ENCODE measurements at places on chromosomes 4 and X. TPM values are rescaled to one million over a fixed set of nuclear protein-coding genes. Genes with fewer than 3 reads are reported as not detected.

DNA sequence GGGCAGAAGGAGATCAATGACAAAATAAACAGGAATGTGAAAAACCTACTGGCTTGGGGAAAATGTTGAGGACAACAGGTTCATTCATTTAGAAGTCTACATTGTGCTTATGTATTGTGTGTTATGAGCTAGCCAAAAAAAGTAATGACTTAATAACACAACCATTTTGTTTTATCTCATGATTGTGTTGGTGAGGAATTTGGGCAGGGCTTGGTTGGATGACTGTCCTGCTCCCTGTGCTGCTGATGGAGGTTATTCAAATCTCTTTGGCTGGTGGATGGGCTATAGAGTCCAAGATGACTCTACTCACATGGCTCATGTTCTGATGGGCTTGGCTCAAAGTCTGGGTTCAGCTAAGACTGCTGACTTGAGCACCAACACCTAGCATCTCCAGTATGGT lies 116.3 kb downstream of the HS3ST1 start:
- DNase-seq = peak; percentile 21

GRCh38 chrX:45850775-45851433 lies 650.2 kb upstream of the DIPK2B start:
- peak; percentile 60 for DNase-seq

DNA sequence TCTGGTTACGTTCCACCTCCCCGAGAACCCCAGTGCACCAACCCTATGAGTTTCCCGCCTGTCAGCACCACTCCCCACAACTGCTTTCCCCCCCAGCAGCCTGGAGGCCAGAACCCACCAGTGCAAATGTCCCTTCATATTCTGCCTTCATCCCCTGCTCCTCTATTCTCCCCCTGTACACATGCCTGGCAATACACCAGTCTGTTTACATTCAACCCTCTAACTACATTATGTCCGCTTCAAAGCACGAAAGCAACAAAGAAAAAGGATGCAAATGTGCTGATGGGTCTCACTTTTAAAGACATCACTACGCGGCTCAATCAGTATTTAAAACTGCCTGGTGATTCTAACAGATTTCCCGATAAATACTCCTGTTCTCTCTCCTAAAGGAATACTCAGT lies 126.7 kb upstream of the SORBS2 start:
- no peak for DNase-seq

Gene MAGEH1
- total RNA-seq = 45.3 TPM

- peak; percentile 84 for DNase-seq
Measured at GRCh38 chr4:121989715-121990114, 37.9 kb upstream of the TRPC3 start.

GRCh38 chrX:72009731-72010130 lies 99.1 kb downstream of the NHSL2 start:
- DNase-seq = no peak

- DNase-seq = peak; percentile 68
Measured at GRCh38 chrX:130793975-130794374, 109.0 kb downstream of the ENOX2 start.

- no peak for DNase-seq
Measured at GRCh38 chr4:120873554-120873953, 49.0 kb downstream of the PRDM5 start.

Gene SPANXC
- total RNA-seq = 5.8 TPM

DNA sequence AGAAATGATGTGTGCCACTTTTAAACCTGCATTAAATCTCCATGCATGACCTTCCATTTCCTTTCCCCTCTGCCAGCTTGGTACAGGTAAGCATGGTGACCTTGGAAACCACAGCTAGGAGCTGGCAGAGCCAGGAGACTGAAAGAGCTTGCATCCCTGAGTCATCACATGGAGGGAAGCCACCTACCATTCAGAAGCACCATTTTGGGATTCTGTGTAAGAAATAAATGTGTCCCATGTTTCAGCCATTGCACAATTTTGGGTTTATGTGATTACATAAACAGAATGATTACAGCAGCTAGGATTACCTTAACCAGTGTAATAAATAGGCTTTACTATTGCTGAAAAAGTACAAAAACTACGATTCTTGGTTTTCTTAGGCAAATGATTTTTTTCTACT lies 17.3 kb upstream of the CCDC149 start:
- peak; percentile 50 for DNase-seq

DNA sequence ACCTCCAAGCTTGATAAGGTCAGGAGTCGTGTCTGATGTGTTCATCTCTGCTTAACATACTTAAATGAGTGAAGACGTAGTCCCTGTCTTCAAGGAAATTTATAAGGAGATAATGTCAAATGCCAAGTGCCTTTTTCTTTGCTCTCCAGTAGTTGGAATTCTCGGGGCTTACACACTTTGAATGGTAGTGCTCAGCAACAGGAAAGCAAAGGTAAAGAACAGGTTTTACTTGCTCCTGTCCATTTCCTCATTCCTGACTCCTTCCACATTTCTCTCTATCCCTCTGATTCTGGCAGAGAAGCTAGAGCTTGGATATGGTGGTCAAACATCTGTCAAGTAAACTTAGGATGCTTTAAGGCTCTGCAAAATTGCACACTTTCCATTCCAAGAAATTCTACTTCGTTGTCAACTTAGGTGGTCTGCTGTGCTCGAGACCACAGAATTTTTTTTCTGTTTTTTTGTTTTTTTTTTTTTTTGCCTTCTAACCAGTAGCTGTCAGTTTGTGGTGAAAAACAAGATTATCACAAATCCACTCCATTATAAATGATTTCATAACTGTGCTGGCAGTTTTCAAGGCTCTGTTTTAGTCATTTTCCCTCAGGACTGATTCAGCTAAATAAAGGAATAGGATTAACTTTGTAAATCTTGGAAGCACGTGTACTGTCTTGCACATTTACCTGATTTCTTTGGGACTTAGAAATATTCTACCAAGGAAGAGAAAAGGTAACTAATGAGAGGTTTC lies 180.8 kb upstream of the ANXA3 start:
- DNase-seq = no peak

Gene NPY1R
- not detected for total RNA-seq

GRCh38 chr4:791898-792625 lies 33.9 kb downstream of the CPLX1 start:
- no peak for DNase-seq

GRCh38 chr4:183165376-183165775 lies 66.3 kb downstream of the WWC2 start:
- DNase-seq = no peak

Gene SUPT20HL2
- not detected for total RNA-seq

- no peak for DNase-seq
Measured at GRCh38 chr4:94256828-94257227, 49.2 kb downstream of the SMARCAD1 start.

- peak; percentile 38 for DNase-seq
Measured at GRCh38 chrX:80216086-80216485, 201.5 kb downstream of the TBX22 start.

- DNase-seq = no peak
Measured at GRCh38 chr4:172596206-172596605, 572.4 kb upstream of the GALNT7 start.

Gene SLC39A8
- total RNA-seq = 16.1 TPM

- no peak for DNase-seq
Measured at GRCh38 chr4:73415807-73416238, 11.7 kb downstream of the ALB start.

GRCh38 chrX:18676470-18676869 lies 4.6 kb upstream of the RS1 start:
- DNase-seq = no peak

DNA sequence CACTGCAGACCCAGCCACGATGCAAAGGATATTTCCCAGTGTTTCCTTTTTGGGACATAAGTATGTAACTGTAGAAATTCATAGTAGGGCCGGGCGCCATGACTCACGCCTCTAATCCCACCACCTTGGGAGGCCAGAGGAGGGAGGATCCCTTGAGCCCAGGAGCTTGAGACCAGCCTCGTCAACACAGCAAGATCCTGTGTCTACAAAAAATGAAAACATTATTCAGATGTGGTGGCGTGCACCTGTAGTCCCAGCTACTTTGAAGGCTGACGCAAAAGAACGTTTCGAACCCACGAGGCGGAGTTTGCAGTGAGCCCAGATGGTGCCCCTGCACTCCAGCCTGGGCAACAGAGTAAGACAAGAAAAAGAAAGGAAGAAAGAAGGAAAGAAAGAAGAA lies 49.2 kb downstream of the CRLF2 start:
- no peak for DNase-seq

- DNase-seq = peak; percentile 65
Measured at GRCh38 chr4:176791591-176792325, 964 bp downstream of the VEGFC start.

Gene HELT
- total RNA-seq = not detected

GRCh38 chr4:115274545-115274944 lies 161.1 kb upstream of the NDST4 start:
- DNase-seq = no peak

DNA sequence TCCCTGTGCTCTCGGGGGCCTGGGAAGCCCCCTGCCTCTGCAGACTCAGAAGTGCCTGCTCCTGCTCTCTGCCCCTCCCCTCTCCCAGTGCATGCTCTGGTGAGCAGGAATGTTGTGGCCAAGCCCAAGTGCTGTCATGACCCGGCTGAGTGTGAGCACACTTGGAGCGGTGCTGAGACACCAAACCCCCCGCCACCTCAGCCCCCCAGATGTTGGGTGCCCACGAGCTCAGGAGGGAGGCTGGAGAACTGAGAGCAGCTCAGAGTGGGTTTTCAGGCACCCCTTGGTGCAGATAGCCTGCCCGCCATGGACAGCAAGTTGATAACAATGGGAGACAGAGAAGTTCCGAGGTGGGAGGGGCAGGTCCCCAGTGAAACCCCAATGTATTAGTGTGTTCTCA lies 477.4 kb downstream of the ACTRT1 start:
- DNase-seq = no peak

GRCh38 chr4:6767748-6768538 lies 14.6 kb upstream of the KIAA0232 start:
- no peak for DNase-seq

All from M059J (cell line).